ENCODE measurements at places on chromosomes 7 and 10. TPM values are rescaled to one million over a fixed set of nuclear protein-coding genes. Genes with fewer than 3 reads are reported as not detected.

DNA sequence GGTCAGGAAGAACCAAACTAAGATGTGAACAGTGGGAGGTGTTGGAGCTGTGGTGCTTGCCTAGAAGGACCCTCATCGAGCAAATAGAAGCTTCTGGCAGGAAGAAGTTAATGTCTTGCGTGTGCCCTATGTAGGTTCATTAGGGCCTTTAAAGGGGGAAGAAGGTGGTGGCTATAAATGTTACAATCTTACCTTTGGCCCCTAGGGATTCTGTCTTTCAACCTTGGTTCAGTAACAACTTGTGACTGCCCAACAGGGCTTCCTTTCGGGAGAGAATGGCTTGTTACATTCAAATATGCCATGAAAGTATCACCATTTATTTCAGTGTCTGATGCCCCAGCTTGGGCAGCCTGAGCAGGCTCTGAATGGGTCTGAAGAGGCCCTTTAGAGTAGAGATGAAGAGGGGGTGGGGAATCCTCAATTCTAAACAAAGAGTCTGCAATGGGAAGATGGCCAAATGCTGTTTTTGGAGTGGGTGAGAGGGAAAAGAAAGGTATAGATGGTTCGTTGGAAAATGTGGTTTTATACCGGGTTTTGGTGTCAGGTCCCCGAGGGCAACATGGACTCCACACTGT, 108.0 kb downstream of the TCF7L2 start:
- DNase-seq: no peak

Gene SPDYE8
- not detected for total RNA-seq

DNA sequence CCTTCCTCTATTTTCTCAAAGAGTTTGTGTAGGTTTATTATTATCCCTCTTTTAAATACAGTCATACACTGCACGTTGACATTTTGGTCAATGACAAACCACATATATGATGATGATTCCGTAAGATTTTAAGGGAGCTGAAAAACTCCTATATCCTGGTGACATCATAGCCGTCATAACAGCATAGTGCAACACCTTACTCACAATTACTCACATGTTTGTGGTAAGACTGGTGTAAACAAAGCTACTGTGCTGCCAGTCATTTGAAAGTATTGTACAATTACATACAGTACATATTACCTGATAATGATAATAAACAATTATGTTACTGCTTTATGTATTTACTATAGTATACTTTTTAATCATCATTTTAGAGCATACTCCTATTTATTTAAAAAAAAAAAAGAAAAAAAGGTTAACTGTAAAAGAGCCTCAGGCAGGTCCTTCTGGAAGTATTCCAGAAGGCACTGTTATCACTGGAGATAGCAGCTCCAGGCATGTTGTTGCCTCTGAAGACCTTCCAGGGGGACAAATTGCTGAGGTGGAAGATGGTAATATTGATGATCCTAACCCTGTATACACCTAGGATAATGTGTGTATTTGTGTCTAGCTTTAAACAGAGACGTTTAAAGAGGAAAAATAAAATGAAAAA, 123.3 kb upstream of the CDK1 start:
- no peak for DNase-seq

GRCh38 chr7:32171248-32171647, 101.0 kb upstream of the PDE1C start:
- no peak for DNase-seq

Gene PTN
- not detected for total RNA-seq
